ENCODE measurements at places on chromosomes 4 and X.

GRCh38 chr4:3491681-3492405 lies 28.7 kb downstream of the DOK7 start:
- DNase-seq = no peak

DNA sequence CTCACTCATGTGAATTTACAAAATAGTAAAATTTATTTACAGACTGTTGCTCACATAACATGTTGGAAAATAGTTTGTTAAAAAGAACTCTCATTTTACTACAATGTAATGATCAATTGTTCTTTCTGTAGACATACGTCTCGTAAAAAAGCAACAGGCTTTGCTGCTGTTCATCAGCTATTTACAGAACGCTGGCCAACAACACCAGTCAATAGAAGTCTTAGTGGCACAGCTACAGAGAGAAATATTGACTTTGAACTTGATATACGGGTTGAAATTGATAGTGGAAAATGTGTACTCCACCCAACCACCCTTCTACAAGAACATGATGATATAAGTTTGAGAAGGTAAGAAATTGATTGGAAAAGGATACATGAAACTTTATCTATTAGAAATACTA lies 47.6 kb upstream of the ADAD1 start:
- DNase-seq = no peak

DNA sequence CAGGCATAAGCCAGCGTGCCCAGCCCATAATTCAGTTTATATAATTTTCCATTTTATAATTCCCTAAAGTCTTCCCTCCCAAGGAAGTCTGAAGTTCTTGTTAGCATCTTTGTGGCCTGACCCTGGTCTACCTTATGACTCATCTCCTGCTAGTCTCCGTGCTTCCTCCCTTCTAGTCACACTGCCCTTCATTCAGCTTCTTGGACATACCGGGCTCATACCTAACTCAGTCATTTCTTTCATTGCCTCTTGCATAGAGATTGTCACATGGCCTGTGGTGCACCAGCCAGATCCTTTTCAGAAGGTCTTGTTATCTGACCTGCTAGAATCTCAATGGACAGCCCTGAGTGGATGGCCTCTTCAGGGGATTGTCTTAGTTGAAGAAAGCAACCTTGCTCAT lies 22.8 kb upstream of the MAML3 start:
- DNase-seq = no peak

DNA sequence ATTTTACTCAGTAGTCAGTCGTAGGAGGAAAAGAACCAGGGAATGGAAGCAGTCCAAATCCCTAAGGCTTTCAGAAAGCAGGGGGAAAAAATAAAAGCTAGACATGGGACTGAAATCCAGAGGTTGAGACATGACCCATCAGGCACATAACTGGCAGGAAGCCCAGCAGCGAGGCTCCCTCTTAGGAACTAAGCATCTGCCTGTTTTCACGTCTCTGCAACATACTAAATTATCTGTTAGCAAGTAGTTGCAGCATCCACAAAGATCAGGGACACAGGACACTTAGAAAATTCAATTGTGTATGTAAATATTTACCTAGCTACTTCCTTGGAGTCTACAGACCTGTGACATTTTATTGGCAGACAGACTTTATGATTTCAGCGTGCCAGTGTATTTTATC lies 118.0 kb upstream of the EDNRA start:
- DNase-seq = no peak

DNA sequence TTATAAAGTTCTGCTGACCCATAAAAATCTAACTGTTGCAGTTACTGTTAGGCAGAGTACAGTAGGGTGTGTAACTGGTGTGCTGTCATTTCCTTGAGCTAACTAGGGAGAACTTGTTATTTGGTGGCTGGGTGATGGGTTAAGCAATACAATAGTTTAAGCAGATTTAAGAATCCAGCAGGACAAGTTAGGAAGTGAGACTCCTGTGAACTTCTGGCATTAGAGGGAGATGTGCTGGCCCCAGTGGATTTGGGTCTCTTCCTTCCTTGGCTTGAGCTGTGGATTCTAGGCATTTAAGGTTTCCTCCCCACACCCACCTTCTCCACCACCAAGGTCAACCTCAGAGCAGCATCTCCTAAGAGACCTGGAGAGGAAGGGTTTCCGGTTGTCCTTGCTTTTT lies 70.5 kb downstream of the CLCN5 start:
- DNase-seq = no peak

- no peak for DNase-seq
Observed at GRCh38 chrX:154751669-154752271, 893 bp upstream of the GAB3 start.

DNA sequence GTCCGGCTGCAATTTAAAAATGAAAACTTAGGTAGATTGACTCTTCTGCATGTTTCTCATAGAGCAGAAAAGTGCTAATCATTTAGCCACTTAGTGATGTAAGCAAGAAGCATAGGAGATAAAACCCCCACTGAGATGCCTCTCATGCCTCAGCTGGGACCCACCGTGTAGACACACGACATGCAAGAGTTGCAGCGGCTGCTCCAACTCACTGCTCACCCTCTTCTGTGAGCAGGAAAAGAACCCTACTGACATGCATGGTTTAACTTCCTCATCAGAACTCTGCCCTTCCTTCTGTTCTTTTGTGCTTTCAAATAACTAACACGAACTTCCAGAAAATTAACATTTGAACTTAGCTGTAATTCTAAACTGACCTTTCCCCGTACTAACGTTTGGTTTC lies 41.0 kb downstream of the MAP7D3 start:
- no peak for DNase-seq

GRCh38 chr4:101411926-101412325 lies 64.6 kb upstream of the PPP3CA start:
- DNase-seq = no peak

DNA sequence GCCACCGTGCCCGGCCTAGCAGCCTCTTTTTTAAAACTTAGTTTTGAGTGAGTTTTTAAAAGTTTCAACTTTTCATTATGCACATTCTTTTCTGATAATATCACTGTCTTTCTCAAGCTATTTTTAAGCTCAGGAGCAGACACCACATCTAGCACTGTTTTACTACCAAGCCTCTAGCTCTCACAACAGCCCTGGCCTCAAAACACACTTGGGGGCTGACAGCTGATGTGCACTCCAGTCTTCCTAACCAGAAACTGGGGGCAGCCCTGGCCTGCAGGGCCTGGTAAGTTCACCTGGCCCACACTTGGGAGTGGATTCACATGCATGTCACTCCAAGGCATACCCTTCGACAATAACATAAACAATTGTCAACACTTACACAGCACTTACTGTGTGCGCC lies 34.0 kb downstream of the CENPU start:
- DNase-seq = no peak

DNA sequence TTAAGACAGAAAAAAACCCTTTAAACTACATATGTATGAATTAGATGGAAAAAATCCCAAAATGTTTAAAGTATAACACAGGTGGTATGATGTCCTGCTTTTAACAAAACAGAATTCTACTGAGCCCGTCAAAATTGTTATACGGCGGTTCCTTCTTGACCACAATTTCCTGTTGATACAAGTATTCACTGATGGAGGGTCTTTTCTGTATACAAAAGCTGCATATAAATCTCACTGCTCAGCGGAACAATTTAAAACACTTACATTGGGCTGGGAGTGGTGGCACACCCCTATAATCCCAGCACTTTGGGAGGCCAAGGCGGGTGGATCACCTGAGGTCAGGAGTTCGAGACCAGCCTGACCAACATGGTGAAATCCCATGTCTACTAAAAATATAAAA lies 62.4 kb downstream of the RPS6KA3 start:
- DNase-seq = no peak

DNA sequence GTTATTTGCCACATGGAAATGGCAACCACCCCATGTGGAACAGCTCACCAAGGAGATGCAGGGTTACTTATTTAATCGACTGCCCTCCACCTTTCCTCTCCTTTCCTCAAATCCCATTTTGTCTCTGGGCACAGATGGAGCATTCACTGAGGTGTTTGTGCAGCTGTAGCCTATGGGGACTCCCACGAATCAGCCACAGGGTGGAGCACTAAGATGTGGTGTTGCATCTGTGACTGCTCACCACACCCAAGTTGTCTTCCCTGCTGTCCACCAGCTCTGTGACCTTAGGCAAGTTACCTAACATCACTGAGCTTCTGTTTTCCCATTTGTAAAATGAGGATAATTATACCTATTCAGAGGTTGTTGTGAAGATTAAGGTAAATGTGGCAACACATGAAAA lies 252.4 kb upstream of the CPEB2 start:
- DNase-seq = no peak

DNA sequence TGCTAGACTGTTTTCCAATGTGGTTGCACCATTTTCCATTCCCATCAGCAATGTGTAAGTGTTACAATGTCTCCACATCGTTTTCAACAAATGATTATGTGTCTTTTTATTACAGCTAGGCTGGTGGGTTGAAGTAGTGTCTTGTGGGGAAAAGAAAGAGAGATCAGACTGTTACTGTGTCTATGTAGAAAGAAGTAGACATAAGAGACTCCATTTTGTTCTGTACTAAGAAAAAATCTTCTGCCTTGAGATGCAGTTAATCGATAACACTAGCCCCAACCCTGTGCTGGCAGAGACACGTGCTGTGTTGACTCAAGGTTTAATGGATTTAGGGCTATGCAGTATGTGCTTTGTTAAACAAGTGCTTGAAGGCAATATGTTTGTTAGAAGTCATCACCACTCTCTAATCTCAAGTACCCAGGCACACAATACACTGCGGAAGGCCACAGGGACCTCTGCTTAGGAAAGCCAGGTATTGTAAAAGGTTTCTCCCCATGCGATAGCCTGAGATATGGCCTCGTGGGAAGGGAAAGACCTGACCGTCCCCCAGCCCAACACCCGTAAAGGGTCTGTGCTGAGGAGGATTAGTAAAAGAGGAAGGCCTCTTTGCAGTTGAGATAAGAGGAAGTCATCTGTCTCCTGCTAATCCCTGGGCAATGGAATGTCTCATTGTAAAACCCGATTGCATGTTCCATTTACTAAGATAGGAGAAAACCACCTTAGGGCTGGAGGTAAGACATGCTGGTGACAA lies 23.0 kb upstream of the UGT2B15 start:
- DNase-seq = no peak

- DNase-seq = no peak
Observed at GRCh38 chr4:174118171-174118570, 165.3 kb downstream of the FBXO8 start.

DNA sequence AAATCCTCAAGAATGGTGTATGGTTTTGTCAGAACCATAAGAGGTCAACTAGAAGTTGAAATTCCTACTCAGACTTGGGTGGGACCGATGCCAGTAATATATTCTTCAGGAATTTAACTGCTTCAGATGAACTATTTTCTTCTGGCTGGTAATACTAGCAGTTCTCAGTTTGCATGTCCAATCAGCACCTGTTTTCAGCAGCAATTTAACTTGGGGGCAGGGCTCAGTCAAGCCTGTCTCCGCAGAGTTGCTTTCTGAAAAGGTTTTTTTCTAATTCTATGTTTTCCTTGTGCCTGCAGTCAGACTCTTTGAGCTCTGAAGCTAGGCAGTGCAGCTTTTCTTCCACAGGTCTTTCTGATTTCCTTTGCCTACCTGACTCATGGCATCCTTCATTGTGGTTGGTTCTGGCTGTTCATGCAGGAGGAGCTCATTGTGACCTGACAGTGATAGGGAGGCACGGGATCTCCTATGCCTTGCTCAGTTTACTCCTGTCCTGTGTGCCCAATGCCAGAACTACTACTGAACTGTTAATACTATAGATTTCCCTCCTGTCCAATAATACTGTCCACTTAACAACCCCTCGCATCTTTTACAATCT lies 17.3 kb upstream of the FMR1 start:
- DNase-seq = no peak

- DNase-seq = no peak
Observed at GRCh38 chrX:10111364-10112148, 45.2 kb upstream of the CLCN4 start.

- no peak for DNase-seq
Observed at GRCh38 chr4:162891788-162892707, 274.6 kb downstream of the NAF1 start.

GRCh38 chrX:3280706-3281105 lies 65.7 kb downstream of the MXRA5 start:
- DNase-seq = no peak

DNA sequence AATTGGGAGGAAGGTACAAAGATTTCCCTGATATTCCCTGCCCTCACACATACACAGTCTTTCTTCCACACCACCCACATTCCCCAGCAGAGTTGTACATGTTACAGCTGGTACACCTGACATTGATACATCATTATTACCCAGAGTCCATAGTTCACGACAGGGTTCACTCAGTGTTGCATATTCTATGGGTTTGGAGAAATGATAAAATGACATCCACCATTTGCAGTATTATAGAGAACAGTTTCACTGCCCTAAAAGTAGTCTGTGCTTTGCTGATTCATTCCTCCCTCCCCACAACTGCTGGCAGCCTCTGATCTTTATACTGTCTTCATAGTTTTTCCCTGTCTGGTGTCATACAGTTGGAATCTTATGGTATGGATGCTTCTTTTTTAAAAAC lies 15.0 kb downstream of the AGA start:
- DNase-seq = no peak

DNA sequence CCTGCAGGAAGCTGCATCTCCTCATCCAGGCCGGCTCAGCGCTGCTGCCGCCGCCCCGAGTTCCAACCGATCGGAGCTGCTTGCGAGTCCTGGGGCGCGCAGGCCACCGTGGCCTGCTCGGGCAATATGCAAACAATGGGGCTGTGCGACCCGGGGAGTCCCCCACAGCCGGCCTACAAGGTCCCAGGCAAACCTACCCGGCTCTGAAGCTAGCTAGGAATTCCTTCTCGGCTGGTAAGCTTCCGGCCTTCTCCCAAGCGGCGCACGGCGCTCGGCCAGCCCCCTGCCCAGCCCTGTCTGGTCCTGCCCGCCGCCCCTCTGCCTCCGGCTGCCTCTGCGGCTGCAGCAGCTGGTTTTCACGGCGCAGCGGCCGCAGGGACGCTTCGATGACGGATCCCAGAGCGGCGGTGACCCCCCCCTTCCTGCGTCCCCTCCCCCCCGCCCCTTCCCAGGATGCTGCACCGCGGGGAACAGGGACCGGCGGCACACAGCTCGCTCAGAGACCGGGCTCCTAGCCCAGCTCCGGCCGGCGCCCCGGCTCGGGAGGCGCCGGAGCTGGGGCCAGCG lies 59.4 kb downstream of the TSC22D3 start:
- DNase-seq = peak; percentile 79

DNA sequence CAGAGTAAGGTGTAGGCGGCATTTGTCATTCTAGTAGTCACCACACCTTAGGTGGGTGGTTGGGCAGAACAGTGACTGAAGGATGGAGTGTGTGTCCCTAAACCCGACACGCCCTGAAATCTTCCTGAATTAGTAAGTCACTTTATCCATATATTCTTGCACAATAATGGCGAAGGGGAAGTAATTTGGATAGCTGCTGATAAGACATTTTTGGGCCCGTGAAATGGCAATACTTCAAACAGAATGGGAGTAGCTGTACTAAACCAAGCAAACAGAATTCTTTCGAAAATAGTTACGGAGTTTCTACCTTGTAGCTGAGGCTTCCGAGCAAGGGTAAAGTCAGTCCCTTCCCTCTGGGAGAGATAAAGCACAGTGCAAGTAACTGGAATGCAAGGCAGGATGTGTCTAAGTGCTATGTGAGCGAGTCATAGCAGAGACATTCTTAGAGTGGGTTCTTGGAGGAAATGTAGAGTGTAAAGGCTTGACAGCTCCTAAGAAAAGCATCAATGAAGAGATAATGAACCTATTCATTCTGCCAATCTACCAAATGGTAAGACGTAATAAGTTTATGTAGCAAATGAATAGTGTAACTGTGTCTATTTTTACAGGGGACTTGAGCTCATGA lies 72.8 kb downstream of the CLCN5 start:
- DNase-seq = no peak
